HT1080 (cell line): ENCODE measurements at places on chromosomes 6 and 20. TPM values are rescaled to one million over a fixed set of nuclear protein-coding genes. Genes with fewer than 3 reads are reported as not detected.

The SMLR1 gene
- not detected in 2 replicates for total RNA-seq

The SLC44A4 gene
- 0.45 TPM in 1 of 2 replicates, not detected in the other for total RNA-seq

The SEMG1 gene
- total RNA-seq: not detected in 2 replicates

The KIF13A gene
- 23.8 and 26.1 TPM in 2 replicates for total RNA-seq

The C20orf144 gene
- 0.16 TPM in 1 of 2 replicates, not detected in the other for total RNA-seq

The TNF gene
- not detected in 2 replicates for total RNA-seq
